CD4-positive, CD25-positive, alpha-beta regulatory T cell (primary cell): ENCODE measurements at places on chromosomes 3 and 15. TPM values are rescaled to one million over a fixed set of nuclear protein-coding genes. Genes with fewer than 3 reads are reported as not detected.

The FOXB1 gene
- total RNA-seq: 4.0 TPM

The DISP2 gene
- total RNA-seq: 0.22 TPM

The B4GALT4 gene
- total RNA-seq: 13.1 TPM

The IL17RB gene
- total RNA-seq: 2.5 TPM

The NR1I2 gene
- 0.20 TPM for total RNA-seq

The SAMD7 gene
- total RNA-seq: not detected

The CGNL1 gene
- total RNA-seq: not detected

The MUC20 gene
- total RNA-seq: 1.5 TPM

The OIP5 gene
- 0.96 TPM for total RNA-seq

The MYL3 gene
- not detected for total RNA-seq

The CNTN4 gene
- not detected for total RNA-seq

- DNase-seq: no peak
Observed at GRCh38 chr3:22916933-22917332, 286.2 kb upstream of the UBE2E2 start.

GRCh38 chr3:120604784-120605183 is 8.6 kb downstream of the NDUFB4 start:
- no peak for DNase-seq

DNA sequence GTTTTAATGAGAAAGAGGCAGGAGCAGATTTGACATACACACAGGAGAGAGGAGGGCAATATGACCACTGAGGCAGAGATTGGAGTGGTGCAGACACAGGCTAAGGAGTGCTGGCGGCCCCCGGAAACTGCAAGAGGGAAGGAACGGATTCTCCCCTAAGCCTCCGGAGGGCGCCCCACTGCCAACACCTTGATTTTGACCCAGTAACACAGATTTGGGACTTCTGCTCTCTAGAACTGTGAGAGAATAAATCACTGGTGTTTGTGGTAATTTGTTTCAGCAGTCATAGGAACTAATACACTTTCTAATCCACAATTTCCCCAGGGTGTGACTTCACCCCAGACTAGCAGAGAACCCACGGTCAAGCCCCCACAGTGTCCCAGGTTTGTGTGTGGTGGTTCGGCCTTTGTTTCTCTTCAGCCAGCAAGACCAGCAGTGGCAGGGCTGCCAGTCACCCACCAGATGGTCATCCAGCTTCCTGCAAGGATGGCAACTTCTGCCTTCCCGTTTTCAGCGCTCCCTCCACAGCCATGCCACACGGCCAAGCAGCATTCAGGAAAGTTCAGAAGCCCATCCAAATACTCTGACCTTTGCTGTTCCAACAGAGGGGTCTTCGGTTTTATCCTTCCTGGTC is 23.6 kb upstream of the TSPAN3 start:
- DNase-seq: no peak

GRCh38 chr3:194610689-194611088 is 22.5 kb downstream of the TMEM44 start:
- no peak for DNase-seq

- DNase-seq: no peak
Observed at GRCh38 chr3:149377408-149378364, at the start of gene TM4SF1. Gene TM4SF1 (minus strand): TSS chr3:149377649. CDS start chr3:149377547, 102 bp downstream.

GRCh38 chr3:187746442-187747281 is 1.4 kb upstream of the BCL6 start:
- DNase-seq: peak; percentile 74

DNA sequence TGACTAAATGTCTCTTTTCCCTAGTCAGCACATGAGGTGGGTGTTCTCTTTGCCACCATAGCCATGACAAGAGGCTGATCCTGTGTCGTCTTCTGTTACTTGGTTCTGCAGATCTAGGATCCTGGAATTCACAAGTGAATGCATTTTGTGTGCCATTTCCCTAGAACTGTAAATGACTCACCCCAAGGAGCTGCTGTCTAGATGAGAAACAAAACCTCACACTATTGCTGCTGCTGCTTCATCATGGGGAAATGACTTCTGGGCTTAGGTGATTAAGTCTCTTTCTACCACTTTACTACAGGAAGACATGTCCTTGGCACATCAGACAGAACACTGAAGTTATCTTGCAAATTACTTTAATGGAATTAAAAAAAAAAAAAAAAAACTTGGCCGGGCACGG is 54.9 kb downstream of the SLCO3A1 start:
- no peak for DNase-seq

DNA sequence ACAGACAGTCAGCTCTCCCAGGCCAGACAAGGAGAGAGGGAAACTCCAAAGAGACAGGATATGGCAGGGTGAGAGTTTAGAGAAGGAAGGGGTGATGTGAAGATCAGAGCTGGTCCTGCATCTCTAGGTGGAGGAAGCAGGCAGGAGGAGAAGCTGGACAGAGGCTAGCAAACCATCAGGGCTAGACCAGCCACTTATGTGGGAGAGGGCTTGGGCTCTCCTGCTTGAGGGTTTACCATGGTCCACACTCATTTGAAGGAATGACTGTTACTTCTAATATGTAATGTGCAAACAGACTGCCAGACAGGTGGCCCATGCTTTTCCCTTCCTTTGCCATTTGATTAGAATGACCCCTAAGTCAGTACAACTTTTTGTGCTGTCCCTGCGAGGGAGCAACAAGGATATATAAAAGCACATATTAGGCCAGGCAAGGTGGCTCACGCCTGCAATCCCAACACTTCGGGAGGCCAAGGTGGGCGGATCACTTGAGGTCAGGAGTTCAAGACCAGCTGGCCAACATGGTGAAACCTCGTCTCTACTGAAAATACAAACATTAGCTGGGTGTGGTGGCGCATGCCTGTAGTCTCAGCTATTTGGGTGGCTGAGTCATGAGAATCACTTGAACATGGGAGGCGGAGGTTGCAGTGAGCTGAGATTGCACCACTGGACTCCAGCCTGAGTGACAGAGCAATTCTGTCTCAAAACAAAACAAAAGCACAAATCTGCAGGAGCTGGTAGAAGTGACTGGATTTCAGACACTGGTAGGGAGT is 41.0 kb upstream of the MANF start:
- DNase-seq: no peak

GRCh38 chr15:80982205-80982604 is 7.4 kb downstream of the MESD start:
- peak; percentile 34 for DNase-seq

DNA sequence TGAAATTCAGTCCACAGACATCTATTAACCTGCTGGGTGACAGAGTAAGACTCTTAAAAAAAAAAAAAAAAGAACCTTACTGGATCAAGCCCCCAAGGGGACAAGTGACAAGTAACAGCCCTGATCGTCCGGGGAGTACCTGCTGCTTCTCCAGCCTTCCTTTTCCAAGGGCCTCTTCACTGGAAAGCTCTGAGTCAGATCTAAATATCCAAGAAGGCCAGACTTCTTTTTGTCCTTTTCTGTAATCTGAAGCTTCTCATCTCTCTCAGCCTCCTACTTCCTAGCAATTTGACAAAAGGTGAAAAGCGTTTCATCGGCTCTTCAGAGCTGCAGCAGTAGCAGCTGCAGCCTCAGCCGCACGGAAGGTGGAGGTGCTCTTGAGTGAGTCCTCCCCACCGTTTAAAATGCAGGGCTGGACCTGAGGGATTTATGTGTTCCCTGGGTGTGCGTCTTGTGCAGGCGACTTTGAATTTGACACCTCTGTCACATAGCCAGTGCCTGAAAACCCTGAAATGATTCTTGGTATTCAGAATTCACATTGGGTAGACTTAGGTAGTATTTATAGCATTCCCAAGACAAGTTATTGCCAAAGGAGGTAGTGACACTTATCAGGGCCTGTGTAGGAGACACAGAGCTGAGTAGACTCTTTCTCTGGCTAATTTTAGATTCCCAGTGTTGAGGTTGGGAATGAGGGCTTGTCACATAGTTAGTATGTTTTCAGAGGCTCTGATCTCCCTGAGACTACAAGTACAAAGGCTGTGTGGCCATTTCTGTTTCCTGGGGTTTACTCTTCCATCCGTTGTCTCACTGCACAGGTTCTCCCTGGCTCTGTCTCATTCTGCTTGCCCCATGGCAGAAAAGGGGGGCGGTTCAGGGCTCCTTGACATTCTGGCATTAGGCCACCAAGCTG is 291.2 kb upstream of the C2CD4B start:
- no peak for DNase-seq

- no peak for DNase-seq
Observed at GRCh38 chr3:150840802-150841515, 64.3 kb downstream of the MINDY4B start.

GRCh38 chr3:12878141-12878574 is 36.8 kb upstream of the RPL32 start:
- no peak for DNase-seq

GRCh38 chr3:153809097-153809496 is 312.1 kb upstream of the ARHGEF26 start:
- DNase-seq: no peak

DNA sequence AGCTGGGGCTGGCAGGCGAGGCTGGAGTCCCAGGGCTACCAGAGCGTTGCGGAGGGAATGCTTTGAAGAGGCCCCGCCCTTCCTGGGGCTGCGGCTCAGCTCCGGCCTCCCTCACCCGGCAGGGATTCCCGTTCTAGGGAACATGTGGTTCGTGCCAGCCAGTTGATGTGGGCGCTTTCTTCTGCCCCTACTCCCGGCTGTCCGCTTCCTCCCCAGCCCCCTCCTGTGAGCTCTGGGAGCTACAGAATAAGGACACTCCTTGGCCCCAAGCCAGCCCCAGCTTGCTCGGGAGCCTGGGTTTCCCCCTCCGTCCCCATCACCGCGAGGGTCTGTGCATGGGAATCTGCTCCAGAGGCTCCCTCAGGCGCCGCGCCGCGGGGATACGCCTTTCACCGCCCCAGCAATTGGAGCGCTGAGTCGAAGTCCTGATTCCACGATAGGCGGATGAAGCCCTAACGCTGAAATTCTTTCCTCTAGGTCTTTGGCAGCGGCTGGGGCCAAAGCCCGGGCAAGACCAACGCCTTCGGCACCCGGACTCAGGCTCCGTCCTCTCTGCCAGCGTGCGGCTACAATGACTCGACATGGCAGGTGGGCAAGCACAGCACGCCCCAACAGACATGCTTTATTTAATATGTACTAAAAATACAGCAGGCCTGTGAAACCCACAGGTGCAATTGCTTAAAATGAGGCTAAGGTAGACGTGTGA is 69.5 kb downstream of the KLF15 start:
- DNase-seq: no peak

- DNase-seq: no peak
Observed at GRCh38 chr3:7669641-7670040, 808.7 kb downstream of the GRM7 start.

DNA sequence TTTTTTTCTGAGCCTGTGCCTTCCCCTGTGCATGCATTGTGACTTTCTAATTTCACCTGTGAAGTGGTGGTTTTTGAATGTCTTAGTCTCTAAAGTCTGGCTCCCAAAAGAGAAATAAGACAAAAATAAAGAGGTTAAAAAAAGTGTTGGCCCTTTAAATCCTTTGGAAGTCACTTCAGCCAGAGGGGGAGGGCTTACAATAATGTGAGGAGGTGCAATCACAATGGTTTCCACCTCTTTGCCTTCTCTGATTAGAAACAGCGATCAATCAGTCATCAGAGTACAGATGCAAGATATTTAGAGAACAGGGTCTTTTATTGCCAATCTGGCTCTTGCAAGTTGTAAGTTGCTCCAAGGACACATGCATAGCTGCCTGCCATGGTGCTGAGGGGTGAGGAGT is 64.1 kb upstream of the GCSAM start:
- no peak for DNase-seq

- DNase-seq: no peak
Observed at GRCh38 chr3:61311044-61311443, 59.8 kb upstream of the FHIT start.

DNA sequence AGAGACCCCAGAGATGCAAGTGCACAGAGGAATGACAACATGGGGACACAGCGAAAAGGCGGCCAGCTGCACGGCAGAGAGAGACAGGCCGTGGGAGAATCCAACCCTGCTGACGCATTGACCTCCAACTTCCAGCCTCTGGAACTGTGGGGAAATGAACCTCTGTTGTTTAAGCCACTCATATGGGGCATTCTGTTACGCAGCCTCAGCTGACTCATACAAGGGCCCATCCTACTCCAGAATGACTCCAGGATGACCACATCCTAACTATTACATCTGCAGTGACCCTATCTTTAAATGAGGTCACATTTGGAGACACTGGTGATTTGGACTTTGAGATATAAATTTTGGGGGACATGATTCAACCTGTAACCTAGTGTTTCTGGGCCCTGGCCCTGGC is 44.0 kb downstream of the KLF15 start:
- DNase-seq: no peak

GRCh38 chr15:78341057-78341987 is 1.2 kb downstream of the CRABP1 start:
- no peak for DNase-seq

DNA sequence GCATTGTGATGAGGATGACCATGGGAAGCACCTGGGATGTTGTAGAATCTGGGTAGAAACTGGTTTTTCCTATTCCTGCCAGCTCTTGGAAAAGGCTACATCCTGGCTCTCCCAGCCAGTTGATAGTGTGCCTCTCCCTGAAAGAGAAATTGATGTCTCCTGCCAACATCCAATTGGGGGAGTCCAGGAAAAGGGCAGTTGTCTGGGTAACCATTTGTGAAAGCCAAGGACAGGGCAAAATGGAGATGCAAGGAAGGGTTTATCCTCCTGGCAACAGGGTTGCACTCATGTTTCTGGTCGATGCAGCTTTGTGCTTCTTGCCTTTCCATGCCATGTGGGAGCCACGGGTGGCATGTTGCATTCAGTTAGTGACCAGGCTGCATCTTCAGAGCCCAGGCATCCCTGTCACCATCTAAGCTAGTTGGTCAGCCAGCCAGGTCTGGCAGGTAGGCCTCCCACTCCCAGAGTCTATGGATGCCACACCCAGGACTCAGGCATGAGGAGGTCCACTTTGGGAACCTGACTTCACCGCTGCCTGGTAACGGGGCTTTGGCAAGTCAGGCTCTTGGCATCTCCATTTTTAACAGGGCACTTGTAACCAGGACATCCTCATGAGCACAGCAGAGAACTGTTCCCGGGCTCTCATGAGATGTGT is 153.5 kb downstream of the DNAJB8 start:
- DNase-seq: no peak

DNA sequence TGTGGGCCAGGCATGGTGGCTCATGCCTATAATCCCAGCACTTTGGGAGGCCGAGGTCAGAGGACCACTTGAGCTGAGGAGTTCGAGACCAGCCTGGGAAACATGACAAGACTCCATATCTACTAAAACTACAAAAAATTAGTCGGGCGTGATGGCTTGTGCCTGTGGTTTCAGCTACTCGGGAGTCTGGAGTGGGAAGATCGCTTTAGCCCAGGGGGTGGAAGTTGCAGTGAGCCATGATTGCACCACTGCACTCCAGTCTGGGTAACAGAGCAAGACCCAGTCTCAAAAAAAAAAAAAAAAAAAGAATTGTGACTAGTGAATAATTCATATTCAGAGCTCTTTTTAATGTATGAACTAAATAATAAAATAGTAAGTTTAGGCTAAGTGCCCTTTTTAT is 87.8 kb upstream of the TSEN2 start:
- DNase-seq: no peak

GRCh38 chr3:70743754-70744153 is 431.3 kb upstream of the MDFIC2 start:
- DNase-seq: no peak

DNA sequence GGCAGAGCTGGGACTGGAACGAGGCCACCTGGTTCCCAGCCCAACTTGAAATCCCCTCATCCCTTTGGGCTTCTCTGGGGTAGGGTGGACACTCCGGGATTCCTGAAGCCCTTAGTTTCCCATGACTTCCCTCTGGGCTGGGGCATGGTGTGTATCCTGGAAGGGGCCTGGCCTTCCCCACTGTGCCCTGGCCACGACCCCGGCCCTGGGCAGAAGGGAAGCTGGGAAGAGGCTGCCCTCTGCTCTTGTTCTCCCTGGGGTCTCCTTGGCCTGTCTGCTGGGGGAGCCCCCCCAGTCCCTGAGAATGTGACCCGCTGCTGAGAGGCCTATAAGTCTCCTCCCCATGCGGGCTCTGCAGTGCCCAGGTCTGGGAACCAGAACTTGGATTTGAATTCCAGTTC is 104.9 kb downstream of the LINGO1 start:
- no peak for DNase-seq
